Endothelial cell (in vitro differentiated cells): ENCODE measurements at places on chromosomes 5 and 9.

DNA sequence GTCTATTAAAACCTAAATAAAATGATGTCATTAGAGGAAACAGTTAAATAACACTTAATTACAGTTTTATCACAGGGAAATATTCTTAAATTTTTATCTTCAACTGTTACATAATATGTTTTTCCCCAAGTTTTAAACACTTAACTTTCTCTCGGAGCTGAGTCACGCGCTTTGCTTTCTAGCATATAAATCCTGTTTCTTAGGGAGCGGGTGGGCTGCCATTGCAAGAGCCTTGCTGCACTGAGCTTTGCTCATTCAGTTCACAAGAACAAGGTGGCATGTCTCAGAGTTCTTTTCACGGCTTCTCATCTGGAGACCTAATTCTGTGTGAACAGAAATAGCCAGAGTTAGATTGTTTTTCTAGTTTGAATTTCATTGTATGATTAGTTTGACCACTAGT, 166.1 kb downstream of the ZSWIM6 start:
- DNase-seq: no peak

DNA sequence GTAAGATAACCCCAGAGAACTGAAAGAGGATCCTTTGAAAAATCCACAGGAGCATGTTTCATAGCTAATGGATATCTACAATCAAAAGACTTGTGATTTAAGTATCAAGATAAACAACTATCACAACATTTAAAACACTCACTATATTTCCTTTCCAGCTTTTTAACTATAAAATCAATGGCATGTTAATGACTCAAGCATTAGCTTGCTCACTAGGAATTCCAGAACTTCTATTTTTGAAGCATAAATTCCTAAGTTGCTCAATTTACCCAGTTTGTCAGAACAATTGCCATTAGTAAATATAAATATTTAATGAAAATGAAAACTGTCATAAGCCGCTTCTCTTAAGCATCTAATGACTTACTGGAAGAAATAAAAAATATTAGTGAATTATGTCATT, 355.3 kb downstream of the PRELID2 start:
- DNase-seq: no peak

GRCh38 chr5:131182839-131183238, 12.1 kb downstream of the LYRM7 start:
- DNase-seq: no peak

- DNase-seq: no peak
These were observed 737.4 kb downstream of the DNAH5 start for GRCh38 chr5:13207112-13207511.

- DNase-seq: no peak
These were observed 94.0 kb upstream of the PTPRD start for GRCh38 chr9:10706788-10707187.

- DNase-seq: no peak
These were observed 51.4 kb downstream of the TRIP13 start for GRCh38 chr5:943918-944620.

DNA sequence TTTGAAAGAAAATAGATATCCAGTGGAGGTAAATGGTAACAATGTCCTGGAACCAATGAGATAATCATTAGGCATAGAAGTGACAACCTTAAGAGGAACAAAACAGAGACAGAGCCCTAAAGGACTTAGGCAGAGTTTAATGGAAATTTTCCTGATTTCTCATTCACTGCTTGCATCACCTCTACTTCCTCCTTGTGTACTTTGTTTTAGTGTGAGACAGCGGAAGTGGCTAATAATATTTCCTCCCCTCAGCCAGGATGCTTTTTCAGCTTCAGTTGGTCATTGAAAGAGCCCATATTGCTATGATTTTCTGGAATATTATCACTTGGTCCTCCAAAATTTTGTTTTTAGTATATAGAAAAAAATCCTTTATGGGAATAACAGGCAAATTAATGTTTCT, 153.4 kb upstream of the MPDZ start:
- no peak for DNase-seq

- DNase-seq: no peak
These were observed 539.2 kb downstream of the TLE1 start for GRCh38 chr9:81150016-81150625.

GRCh38 chr5:35709688-35710087, 92.0 kb downstream of the SPEF2 start:
- no peak for DNase-seq

DNA sequence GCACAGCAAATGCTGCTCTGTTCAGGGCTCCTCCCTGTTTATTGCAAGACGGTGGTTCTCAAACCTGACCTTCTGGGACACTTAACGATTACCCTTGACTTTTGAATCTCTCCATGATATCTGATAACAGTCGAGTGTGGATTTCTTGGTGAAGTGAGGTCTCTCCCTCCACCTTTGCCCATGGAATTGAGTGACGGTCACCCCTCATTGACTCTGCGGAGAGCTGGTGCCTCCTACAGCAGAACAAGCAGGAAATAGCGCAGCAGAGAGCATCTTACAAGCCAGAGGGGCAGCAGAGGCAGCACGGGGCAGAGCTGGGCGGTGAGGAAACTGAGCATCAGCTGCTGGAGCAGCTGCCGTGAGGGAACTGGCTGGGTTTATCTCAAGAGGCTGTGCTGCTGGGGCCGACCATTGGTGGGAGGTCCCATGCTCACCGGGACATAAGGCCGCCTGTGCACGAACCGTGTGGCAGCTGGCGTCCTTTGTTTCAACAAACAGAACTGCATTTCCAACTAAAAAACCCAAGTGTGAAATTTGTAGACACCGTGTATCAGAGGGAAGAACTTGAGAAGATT, 189.8 kb downstream of the MTRR start:
- DNase-seq: no peak

- DNase-seq: no peak
These were observed 324.1 kb downstream of the PLK2 start for GRCh38 chr5:58135571-58136335.

- no peak for DNase-seq
These were observed 481.9 kb downstream of the KDM4C start for GRCh38 chr9:7239708-7240107.

GRCh38 chr9:88179062-88179521, 40.8 kb upstream of the SPATA31C2 start:
- DNase-seq: no peak
